ENCODE measurements at places on chromosomes 6 and 20.

DNA sequence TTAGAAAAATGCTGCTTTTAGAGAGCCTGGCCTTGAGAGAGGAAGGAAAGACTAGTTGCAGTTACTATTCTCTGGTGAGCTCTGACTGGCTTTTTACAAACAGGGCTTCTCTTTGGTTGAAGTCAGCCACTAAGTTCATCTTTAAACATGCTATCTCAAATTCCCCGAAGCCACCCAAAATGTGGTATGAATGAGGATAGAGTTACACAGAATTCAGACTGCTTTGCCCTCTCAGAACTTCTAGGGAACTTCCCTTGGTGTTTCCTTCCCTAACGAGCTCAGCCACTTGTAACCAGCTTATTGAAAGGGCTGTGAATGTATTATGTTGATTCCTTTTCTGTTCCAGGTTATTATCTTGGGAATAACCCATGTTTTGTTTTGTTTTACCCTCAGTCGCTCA is 73.5 kb downstream of the EFHC1 start:
- DNase-seq, result no peak

DNA sequence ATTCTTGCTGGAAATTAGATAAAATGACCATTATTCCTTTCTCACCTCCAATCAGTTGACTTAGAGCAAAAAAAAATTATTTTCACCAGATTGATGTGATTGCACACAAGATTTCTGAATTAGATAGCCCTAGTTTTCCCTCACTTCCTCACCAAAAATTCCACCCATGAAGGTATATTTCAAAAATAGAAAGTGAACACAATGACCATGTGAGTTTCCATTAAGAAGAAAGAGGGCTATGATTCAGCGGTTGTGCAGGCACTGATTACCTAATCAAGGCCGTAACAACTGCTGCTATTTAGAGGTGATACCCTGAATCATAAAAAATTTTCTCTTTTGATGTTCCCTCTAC is 19.5 kb upstream of the RALGAPA2 start:
- peak; percentile 21 for DNase-seq

DNA sequence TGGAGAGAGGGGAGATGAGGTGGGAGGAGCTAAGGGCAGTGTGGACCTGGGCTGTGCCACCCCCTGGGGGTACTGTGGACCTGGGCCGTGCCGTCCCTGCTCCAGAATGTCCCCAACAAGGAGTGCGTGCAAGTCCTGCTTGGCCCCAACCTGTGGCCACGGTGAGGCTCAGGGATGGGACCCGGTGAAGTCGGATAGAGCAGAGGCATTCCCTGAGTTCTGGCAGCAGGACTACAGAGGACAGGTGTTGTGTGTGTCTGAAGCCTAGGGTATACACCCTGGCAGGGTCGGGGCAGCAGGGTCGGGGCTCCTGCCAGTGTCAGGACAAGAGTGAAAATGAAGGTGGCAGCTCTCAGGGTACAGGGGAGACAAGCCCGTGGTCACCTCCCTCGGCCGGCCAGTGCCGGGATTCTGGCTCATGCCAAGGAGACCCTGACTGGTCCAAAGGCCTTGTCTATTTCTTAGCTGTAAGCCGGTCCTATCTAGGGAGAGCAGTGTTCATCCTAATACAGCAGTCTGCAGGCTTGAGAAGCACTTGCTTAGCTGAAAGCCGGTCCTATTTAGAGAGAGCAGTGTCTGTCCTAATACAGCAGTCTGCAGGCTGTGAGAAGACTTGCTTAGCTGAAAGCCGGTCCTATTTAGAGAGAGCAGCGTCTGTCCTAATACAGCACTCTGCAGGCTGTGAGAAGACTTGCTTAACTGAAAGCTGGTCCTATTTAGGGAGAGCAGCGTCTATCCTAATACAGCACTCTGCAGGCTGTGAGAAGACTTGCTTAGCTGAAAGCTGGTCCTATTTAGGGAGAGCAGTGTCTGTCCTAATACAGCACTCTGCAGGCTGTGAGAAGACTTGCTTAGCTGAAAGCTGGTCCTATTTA is 95.9 kb downstream of the SMOC2 start:
- DNase-seq, result no peak

DNA sequence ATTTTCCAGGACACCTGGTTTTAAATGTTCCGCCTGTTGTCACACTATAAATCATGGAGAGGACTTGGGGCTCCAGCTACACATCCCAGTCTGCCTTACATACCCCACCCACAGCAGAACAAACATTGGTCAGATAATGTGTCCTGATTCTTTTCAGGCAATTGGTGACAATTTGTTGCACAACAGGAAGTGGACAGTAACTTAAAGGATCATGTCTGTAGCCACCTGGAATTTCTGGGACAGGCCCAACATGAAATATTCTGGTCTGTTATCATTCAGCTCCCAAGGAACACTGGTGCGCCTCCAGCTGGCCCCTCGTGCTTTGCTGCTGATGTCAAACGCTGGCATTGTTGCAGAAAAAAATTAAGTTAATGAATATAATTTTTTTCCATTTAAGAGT is 117.2 kb downstream of the SOBP start:
- DNase-seq, result no peak

GRCh38 chr6:151240036-151240685 is 394 bp downstream of the AKAP12 start:
- no peak for DNase-seq

DNA sequence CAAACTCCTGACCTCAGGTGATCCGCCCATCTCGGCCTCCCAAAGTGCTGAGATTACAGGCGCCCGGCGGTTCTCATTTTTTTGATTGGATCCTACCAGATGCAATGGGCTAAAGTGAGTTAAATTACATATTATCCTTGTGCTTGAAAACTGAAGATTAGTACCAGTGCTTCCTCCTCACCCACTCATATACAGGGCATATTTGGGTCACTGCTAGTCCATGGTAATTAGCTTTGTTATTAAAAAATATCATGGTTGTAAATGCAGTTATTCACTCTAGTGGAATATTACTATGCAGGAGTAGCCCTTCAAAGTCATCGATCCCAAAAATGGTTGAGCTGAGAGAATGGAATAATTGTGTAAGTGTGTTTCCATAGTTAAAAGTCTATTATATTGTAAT is 26.5 kb downstream of the ZNF292 start:
- no peak for DNase-seq

- DNase-seq, result no peak
Measured at GRCh38 chr6:89082486-89082891, 1.9 kb downstream of the PNRC1 start.

DNA sequence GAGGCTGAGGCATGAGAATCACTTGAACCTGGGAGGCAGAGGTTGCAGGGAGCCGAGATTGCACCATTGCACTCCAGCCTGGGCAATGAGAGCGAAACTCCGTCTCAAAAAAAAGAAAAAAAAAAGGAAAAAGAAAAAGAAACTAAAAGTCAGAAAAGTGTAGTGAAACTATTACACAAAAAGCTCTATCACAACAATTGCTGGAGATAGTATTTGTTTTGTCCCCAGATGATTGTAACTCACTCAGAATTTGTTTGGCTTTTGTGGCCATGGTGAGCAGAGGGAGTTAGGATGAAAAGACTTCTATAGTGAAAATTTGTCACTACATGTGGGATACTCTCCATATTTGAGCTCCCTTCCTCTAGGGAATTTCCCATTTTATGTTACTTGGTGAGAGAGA is 5.2 kb upstream of the GOPC start:
- no peak for DNase-seq

GRCh38 chr6:13044390-13044789 is 283.9 kb downstream of the TBC1D7 start:
- DNase-seq, result no peak

DNA sequence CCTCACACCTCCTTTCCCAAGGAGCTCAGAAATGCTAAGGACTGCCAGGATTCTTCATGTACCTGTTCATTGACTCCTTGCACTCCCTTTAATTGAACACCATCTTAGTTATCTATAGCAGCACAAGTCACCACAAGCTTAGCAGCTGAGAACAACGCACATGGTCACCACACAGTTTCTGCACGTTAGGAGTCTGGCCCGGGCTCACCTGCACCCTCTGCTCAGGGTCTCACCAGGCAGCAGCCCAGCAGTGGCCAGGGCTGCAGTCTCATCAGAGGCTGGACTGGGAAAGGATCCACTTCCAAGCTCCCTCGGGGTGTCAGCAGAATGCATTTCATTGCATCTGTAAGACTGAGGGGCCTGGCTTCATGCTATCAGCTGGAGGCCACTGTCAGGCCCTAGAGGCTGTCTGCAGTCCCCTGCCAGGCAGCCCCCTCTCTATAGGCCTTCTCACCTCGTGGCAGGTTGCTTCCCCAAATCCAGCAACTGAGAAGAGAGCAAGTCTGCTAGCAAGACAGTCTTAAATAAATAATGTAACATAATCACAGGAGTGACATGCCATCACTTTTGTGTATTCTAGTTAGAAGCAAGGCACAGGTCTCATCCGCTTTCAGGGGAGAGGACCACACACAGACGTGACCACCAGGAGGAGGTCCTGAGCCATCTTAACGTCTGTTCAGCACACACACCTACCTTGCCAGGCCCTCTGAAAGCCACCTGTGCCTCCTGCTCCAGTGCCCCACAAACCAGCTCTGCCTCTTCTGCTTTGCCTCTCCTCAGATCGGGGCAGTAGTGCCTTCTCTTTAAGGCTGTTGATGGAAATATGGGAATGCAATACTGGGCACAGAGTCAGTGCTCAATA is 165.2 kb upstream of the CST7 start:
- DNase-seq, result no peak

DNA sequence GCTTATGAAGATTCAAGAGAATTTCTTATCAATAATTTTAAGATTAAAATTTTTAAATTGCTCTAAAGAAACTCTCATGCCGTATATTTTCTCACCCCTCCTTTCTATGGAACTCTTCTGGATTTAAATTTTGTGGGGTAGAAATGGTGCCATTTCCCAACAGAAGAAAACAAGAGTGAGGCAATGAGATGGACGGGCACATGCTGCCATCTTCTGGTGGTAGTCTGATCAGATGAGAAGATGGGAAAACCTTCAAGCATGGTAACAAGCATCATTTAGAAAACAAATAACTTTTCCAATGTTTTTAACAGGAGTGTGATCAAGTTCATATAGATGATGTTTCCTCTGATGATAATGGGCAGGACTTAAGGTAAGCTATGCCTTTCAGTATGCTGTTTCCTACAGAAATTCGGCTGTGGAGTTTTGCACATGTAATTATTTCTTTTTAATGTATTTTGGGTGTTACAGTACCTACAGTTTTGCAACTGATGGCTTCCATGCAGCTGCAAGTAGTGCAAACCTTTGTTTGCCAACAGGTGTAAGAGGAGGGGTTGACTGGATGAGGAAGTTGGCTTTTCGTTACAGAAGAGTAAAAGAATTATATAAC is 271.4 kb downstream of the EYA4 start:
- DNase-seq, result no peak

DNA sequence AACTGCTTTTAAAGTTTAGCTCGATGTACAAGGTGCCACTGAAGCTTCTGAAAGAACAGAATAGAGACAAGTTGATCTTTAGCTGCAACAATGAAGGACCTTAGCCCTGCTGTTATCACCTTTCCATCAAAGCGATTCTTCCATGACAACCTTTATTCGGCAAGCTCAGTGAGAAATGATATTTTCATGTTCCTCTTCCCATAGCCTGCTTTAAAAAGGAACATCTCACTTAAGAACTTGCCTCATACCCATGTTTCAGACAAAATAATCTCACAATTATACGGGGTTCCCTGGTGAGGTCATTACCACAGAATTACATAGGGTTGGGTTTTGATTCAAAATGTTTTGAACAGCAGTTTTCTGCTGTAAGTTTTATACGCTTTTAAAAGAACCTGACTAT is 264.2 kb downstream of the THBS2 start:
- DNase-seq, result no peak

GRCh38 chr20:8721098-8721497 is 347.8 kb upstream of the PLCB4 start:
- DNase-seq, result peak; percentile 7

- no peak for DNase-seq
Measured at GRCh38 chr6:20416567-20417345, 15.1 kb downstream of the E2F3 start.

GRCh38 chr20:4100679-4101078 is 85.3 kb upstream of the RNF24 start:
- no peak for DNase-seq

DNA sequence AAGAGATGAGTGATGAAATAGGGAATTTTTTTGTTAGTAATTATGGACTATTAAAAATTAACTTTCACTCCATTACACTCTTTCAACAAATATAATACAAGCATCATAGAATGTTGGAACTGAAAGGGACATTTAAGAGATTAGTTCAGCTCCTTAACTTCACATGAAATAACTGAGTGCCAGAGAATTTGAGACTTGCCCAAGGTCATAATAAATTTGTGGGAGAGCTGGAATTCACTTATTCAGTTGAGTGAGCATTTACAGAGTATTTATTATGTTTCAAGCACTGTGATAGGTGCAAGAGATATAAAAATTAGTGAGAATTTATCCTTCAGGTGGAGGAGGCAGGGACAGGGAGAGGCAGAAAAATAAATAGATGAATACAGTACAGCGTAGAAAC is 154.6 kb downstream of the KCNQ5 start:
- DNase-seq, result no peak

DNA sequence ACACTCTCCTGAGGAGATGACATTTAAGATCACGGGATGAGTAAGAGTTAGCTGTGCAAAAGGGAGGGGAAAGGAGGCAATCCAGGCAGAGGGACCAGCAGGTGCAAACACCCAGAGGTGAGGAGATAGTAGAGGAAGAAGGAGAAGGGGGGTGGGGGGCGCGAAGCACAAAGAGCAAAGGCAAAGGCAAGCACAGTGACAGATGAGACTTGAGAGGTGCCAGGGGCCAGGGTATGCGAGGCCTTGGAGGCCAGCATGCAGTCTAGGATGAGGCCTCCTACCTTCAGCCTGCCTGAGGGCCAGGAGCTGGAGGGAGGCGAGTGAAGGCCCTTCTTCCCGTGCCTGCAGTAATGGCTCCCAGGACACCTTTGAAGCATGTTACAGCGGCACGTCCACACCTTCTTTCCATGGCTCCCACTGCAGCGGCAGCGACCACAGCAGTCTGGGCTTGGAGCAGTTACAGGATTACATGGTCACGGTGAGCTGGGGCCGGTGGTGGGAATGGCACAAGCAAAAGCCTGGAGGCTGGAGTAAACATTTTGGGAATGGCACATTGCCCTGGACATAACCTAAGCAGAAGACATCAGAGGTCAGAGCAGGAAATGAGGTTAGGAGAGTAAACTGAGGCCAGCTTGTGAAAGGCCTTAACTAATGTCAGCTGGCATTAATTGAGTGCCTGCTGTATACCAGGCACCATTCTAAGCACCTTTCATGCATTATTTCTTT is 18.6 kb downstream of the CCM2L start:
- no peak for DNase-seq

DNA sequence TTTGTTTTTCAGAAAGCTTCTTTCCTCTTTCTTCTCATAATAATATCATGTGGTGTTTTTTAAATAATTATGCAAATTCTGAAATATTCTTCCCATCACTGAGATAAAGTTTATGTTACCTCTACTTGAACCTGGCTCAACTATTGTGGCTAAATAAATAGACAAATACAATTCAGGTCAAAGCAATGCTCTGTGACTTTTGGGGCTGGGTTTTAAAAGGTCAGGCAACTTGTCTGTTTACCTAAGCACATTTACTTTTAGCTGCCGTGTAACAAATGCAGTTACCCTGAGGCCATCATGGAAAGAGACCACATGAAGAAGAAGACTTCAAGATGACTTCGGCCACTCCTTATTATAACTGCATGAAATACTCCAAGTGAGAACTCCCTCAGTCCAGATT is 33.7 kb upstream of the MEI4 start:
- DNase-seq, result no peak

All from bone marrow (tissue), 2 donors.